Sciatic nerve (tissue), 2 donors: ENCODE measurements at places on chromosomes 11 and 22. TPM values are rescaled to one million over a fixed set of nuclear protein-coding genes. Genes with fewer than 3 reads are reported as not detected.

Gene SLC5A1
- total RNA-seq: not detected

Gene RAB38
- total RNA-seq: 3.2 TPM

Gene PHF21B
- 1.6 TPM for total RNA-seq

Gene SELENOH
- 77.5 TPM for total RNA-seq

Gene RIN1
- 5.0 TPM for total RNA-seq

Gene IL17REL
- not detected for total RNA-seq

Gene RIMBP3B
- not detected for total RNA-seq

Gene MPEG1
- total RNA-seq: 18.0 TPM

Gene ANO5
- total RNA-seq: 1.2 TPM

Gene SCN4B
- 2.9 TPM for total RNA-seq

Gene PTPN5
- 3.2 TPM for total RNA-seq

Gene PATE4
- total RNA-seq: not detected

Gene OR5T3
- not detected for total RNA-seq

Gene TUT1
- 20.7 TPM for total RNA-seq

Gene GRM5
- 0.13 TPM for total RNA-seq

Gene MYBPC3
- 0.53 TPM for total RNA-seq

Gene SART1
- 51.0 TPM for total RNA-seq

Gene OR4D5
- total RNA-seq: not detected

Gene PRR5
- total RNA-seq: 33.7 TPM

Gene TOMT
- total RNA-seq: not detected

Gene ST14
- 2.8 TPM for total RNA-seq

Gene CLCF1
- total RNA-seq: 7.5 TPM

Gene CCDC89
- total RNA-seq: 1.2 TPM

Gene OR51I1
- not detected for total RNA-seq

Gene RTN4RL2
- 2.5 TPM for total RNA-seq

Gene LRRC74B
- total RNA-seq: not detected

Gene SOX6
- 53.7 TPM for total RNA-seq

Gene NAALAD2
- 12.5 TPM for total RNA-seq

Gene WBP2NL
- total RNA-seq: 9.4 TPM

Gene ZC3H12C
- 30.4 TPM for total RNA-seq

Gene AGBL2
- 1.8 TPM for total RNA-seq

Gene SCGB1C1
- total RNA-seq: not detected

Gene CERK
- 27.3 TPM for total RNA-seq

Gene TSGA10IP
- total RNA-seq: not detected

Gene ARHGAP20
- 7.7 TPM for total RNA-seq

Gene SLN
- not detected for total RNA-seq

Gene ELFN2
- 5.9 TPM for total RNA-seq

Gene PRODH
- total RNA-seq: 23.5 TPM

Gene OR8B8
- total RNA-seq: not detected

Gene ACER3
- 56.7 TPM for total RNA-seq

Gene H19
- total RNA-seq: 1,096 TPM

Gene APOA5
- not detected for total RNA-seq

Gene TTC38
- total RNA-seq: 25.7 TPM

Gene NNMT
- total RNA-seq: 322 TPM

Gene SYVN1
- total RNA-seq: 75.9 TPM

Gene MTFP1
- 3.6 TPM for total RNA-seq

Gene TESMIN
- 1.5 TPM for total RNA-seq

Gene TMPRSS6
- not detected for total RNA-seq

Gene ZBED5
- 56.3 TPM for total RNA-seq

Gene RBM7
- 30.9 TPM for total RNA-seq

Gene OR9G1
- not detected for total RNA-seq

Gene APOL5
- total RNA-seq: not detected

Gene CHST1
- total RNA-seq: 2.1 TPM

Gene GATD1
- 74.8 TPM for total RNA-seq

Gene MFRP
- total RNA-seq: not detected

Gene SH3BP1
- 10.3 TPM for total RNA-seq
